ENCODE measurements at places on chromosomes 12 and 14.

- no peak for DNase-seq
These were observed 34.6 kb downstream of the P2RX7 start for GRCh38 chr12:121167232-121167820.

DNA sequence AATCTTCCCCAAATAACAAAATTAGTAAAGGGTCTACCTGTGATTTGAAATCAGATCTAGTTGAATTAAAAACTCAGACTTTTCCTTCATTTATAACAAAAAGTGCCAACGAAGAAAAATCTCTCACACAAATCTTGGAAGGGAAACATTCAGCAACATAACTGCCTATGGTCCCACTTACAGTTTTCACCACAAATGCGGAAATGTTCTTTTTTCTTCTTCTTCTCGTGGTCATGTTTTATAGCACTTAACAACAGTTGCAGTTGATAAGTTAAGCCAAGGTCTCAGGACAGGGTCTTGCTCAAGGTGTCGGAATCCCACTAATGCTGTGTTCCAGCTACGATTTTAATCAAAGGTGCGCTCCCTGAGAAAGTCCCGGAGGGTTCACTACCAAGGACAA is 10.1 kb downstream of the RNASE6 start:
- DNase-seq: no peak

DNA sequence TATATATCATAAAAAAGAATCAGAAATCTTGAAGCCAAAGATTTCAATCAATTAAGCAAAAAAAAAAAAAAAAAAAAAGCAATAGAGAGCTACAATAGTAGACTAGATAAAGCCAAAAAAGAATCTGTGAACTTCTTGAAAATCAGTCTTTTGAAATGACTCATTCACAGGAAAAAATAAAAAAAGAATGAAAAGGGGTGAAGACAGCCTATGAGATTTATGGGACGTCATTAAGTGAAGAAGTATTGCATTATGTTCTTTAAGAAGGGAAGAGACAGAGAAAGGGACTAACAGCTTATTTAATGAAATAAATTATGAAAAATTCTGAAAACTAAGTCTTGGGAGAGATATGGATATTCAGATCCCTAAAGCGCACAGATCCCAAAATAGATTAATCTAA is 103.8 kb downstream of the ACSS3 start:
- no peak for DNase-seq

DNA sequence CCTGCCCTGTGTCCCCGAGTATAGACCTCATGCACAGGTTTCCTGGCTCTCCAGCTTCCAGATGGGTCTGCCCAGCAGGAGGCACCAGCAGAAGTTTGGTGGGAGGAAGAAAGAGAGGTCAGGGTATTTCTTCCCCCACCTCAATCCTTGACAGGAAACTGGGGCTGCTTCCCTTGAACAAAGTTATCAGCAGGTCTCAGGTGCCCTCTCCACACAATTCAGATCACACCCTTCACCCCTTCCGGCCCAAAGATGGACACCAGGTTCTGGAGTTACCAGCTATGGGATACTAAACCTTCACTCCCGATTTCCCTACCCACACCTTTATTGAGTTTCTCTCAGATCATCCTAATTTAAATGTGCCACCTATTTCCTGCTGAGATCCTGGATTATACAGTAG is 1.2 kb downstream of the SART3 start:
- DNase-seq: no peak

DNA sequence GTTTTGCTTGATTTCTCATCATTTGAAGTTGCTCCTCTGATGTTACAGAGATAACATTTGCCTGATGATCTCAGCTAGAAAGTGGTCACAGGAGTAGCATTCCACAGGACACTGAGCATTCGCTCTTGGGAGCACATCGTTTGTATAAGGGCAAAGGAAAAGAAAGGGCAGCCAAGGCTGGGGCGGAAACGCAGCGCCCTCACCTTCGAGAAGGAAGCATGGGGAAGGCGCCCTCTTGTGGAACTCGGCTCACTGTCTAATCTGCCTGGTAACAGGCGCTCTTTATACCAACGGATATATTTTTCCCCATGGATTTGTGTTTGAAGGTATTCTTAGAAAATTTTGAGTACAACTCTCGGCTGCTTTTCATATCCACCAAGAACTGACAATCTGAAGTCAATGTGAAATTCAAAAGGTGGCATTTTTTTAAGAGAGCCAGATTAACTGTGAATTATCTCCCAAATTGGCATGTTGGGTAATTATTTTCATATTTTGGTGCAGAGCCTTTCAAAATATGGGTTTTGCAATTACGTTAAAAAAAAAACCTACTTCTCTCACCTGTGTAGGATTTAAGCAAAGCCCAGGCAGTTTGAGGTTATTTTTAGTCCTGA is 172.7 kb downstream of the CAND1 start:
- peak; percentile 71 for DNase-seq

Measured in activated CD4-positive, alpha-beta T cell treated with anti-CD3 and anti-CD28 coated beads, Interleukin-2, amount 50 U/mL, for 4 hours (primary cell).